SK-MEL-5 (cell line): ENCODE measurements at places on chromosomes 3 and 15. TPM values are rescaled to one million over a fixed set of nuclear protein-coding genes. Genes with fewer than 3 reads are reported as not detected.

Gene GALNT15
- total RNA-seq = 0.13 TPM in 1 of 2 replicates, not detected in the other

Gene GP9
- total RNA-seq = not detected in 2 replicates

Gene KLHL25
- 1.5 and 2.4 TPM in 2 replicates for total RNA-seq

GRCh38 chr3:152499791-152500385, 231.2 kb downstream of the MBNL1 start:
- DNase-seq = no peak

DNA sequence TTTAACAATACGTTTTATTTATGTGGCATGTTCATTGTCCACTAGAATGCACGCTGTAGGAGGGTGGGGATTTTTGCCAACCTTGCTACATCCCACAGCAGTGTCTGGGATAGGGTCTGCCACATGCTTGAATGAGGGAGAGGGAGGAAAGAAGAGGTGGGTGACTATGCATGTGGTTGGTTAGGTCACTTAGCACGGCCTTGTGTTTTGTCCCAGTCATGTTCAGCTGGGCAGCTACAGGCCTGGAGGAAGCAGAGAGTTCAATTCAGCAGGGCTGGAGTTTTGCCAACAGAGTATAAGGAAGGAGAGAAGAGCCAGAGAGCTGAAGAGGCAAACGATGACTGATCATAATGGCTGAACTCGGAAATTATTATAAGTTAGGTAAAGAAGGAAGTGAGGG, 268.4 kb upstream of the NSMCE3 start:
- DNase-seq = no peak

DNA sequence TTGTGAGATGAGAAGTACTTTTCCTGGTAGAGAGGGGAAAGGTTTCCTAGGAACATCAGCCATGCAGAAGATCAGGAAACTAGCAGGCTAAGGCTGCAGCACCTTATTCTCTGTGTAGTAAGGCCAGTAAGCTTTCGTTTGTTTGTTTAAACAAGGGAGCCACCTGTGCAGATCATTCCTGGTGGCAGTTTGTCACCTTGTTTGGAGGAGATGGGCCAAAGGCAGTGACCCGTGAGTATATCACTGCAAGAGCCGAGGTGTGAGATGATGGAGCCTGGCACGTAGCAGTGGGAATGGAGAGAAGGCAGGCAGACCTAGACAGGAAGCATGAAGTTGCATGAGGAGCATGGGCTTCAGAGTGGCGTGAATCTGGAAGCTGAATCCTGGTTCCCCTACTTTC, 19.6 kb downstream of the ATG7 start:
- no peak for DNase-seq
